ENCODE measurements at places on chromosomes 7 and 10.

- peak; percentile 15 for DNase-seq
These were observed 97.3 kb downstream of the CLEC2L start for GRCh38 chr7:139620676-139621344.

GRCh38 chr10:14567421-14567820 is 207.3 kb downstream of the FAM107B start:
- no peak for DNase-seq

DNA sequence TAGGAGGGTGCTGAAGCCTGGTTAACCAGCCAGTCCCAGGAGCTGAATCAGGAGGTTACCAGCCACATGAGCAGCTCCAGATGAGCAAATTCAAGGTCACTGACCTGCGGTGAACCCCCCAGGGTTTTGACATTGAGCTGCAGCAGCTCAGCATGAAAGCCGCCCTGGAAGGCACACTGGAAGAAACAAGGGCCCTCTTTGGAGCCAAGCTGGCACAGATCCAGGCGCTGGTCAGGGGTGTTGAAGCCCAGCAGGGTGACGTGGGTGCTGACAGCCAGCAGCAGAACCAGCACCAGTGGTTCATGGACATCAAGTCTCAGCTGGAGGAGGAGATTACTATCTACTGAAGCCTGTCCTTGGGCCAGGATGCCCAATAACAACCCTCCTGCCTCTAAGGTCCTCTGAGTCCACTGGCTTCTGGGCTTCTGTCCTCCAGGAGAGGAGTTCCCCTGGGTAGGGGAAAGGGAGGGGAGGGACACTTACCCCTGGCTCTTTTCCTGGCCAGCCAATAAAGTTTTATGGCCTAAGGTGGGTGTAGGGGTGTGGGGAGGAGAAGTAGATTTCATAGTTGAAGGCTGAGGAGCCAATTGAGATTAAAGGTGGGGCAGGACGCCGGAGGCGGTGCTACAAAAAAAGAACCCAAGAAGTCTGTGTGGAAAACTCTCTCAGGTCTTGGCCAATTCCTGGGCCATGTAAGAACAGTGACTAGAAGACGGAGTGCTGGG is 29.4 kb upstream of the ATOH7 start:
- no peak for DNase-seq

- no peak for DNase-seq
These were observed 953.9 kb downstream of the TYW1 start for GRCh38 chr7:67950321-67951083.

GRCh38 chr7:1058821-1059199 is 14.5 kb downstream of the GPR146 start:
- DNase-seq: peak; percentile 41

DNA sequence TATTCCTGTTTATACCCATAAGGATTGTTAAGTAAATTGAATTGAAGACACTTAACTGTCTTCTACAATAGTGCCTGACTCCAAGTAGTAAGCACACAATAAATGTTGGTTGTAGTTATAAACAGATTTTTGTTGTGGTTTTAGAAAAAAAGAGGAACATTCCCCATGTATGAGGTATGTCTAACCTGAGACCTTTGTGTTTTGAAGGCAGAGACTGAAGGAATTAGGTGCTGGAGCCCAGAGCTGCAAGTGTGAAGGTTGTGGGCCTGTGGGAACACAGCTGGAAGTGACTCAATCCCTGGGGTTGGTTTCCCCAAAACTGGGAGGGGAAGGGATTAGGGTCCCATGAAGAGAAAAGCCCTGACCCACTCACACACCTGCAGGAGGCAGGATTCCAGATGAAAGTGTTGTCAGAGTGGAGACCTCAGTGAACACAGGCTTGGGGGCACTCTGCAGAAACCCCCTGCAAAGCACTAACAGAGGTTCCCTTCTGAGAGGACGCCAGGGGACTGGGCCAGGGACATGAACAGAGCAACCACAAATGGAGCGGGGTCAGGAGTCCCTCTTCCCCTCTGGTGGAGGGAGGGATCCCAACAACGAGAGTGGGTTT is 265.1 kb upstream of the KLF14 start:
- DNase-seq: peak; percentile 68

DNA sequence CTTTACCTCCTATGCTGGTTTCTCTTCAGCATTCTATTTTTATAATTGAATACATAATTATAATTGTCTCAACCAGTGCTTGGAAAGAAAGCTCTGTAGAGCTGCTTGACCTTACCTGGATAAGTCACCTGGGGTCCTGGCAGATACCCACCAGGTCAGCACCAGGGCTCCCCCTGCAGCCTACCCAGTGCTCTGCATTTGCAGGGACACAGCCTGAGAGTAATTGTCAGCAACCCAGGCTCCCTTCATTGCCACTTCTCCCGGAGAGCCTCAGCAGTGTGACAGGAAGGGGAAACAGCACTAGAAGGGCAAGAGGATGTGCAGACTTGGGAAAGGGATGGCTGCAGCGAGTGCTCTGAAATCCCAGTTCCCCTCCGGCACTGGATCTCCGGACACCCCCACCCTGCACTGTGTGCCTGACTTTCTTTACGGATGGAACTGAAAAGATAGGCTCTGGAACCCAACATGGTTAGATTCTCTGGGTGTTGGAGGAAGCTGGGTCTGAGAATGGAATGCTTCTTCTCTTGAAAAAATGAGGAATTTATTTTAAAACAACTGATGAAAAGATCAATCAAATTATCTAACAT is 11.4 kb upstream of the PAX4 start:
- DNase-seq: no peak

DNA sequence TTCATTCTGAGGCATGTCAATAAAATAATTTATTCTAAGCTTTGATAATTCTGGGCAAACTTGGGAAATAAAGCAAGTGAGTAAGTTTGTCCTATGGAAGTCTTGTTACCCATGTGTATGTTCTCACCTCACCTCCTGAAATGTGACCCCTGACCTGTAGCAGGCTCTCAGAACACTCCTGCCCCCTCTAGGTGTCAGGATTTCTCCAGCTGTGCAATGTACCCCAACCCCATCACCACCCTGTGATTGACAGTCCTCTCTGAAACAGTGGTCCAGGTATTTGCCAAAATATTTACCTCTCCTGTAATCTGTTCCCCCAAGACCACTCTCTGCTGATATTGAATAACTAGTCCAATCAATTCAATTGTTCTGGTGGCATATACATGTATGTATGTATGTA is 122.6 kb upstream of the PTER start:
- DNase-seq: no peak

- no peak for DNase-seq
These were observed 63.9 kb downstream of the CCDC71L start for GRCh38 chr7:106597014-106597413.

DNA sequence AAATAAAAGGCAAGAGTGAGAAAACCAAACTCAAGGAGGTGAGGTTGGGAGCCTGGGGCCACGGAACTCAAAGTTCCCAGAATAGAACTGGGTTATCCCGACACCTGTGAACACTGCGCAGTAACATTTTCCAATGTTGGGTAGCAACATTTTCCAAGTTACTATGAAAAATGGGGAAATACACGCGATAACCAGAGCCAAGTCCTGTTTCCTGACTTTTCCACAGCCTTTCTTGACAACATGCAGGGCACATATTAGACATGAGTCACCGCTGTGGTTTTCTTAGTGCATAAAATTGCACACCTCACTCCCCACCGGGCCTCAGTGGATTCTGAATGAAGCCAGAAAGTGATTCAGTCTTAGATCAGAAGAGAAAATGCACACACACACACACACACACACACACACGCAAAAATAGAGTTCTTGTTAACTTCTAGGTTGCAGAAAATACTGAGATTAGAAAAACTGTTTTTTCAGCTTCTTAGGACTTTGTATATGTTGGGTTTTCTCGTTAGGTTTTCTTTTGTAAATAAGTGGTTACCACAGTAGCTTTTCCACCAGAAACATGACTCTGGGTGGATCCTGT is 70.0 kb downstream of the CAMK1D start:
- DNase-seq: peak; percentile 90

DNA sequence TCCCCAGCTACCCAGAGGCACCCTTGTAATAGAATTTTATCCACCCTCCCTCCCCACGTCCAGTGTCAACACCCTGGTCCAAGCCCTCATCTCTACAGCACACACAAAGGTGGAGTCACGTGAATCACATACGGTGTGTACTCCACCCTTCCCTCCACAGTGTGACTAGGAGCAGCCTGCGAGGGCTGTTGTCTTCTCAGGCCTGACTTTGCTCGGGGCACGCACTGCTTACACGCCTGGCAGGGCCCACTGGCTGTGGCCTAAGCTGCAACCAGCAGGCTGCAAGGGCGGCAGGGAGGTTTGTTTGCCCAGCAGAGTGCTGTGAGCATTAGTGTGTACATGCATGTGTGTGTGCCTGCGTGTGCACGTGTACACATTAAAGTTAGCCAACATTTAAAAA is 93.7 kb downstream of the COBL start:
- DNase-seq: no peak

DNA sequence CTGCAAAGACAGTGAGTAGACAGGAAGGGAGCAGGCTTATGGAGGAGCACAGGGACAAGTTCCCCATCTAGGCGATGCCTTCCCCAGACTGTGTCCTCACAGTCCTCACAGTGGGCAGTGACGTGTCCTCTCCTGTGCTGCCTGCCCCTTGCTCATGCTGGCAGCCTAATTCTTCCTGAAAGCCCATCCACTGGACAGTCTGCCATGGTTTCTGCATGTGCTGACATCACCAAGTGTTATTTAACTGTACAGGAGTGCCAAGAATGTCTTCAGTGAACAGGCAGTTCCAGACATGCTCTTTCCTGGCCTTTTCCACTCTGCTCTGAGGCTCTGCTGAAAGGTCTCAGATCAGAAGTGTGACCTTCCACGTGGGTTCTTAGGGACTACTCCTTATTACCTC is 54.1 kb downstream of the ZNF248 start:
- DNase-seq: no peak

GRCh38 chr10:50653142-50653541 is 29.4 kb upstream of the SGMS1 start:
- peak; percentile 45 for DNase-seq

GRCh38 chr7:101453617-101454016 is 90.9 kb downstream of the COL26A1 start:
- no peak for DNase-seq

DNA sequence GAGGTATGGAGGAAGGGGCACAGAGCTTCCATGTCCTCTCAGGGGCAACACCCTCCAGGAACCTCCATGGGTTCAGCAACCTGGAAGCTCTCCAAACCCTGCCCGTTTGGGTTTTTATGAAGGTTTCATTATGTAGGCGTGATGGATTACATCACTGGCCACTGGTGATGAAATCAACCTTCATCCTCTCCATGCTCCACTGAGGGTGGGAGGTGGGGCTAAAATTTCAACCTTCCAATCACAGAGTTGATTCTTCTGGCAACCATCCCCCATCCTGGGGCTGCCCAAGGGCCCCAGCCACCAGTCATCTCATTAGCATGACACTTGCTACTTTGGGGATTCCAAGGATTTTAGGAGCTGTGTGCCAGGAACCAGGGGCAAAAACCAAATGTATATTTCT is 90.1 kb downstream of the TEX36 start:
- DNase-seq: no peak

DNA sequence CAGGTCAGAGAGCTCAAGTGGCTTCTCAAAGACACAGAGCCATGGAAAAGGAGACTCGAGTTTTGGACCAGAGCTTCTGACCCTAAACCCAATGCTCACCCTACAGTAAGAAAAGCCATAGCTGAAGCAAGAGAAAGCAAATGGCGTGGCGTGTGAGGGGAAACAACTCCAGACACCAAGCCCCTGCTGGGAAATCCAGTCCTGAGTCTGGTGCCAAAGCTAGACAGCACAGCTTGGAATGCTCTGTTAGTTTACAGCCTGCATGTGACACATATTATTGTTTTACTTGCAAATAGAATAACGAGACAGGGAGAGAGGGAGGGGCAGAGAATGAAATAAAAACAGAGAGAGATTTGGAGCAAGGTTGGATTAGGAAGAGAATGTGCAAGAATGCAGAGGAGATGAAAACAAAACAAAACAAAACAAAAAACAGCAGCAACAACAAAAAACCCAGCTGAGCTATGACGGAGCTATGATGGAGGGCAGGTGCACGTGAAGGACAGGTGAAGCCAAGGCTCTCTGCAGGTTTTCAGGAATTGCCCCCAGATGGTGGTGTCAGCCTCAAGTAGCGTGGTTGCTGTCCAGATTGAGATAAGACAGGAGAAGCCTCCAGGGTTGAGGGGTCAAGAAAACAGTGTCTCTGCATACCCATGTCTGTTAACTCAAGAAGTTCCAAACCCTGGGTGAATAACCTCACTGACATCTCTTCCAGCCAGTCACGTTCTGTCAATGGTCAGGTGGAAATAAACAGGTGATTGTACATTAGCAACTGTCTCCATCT is 69.7 kb upstream of the LRRC18 start:
- no peak for DNase-seq

DNA sequence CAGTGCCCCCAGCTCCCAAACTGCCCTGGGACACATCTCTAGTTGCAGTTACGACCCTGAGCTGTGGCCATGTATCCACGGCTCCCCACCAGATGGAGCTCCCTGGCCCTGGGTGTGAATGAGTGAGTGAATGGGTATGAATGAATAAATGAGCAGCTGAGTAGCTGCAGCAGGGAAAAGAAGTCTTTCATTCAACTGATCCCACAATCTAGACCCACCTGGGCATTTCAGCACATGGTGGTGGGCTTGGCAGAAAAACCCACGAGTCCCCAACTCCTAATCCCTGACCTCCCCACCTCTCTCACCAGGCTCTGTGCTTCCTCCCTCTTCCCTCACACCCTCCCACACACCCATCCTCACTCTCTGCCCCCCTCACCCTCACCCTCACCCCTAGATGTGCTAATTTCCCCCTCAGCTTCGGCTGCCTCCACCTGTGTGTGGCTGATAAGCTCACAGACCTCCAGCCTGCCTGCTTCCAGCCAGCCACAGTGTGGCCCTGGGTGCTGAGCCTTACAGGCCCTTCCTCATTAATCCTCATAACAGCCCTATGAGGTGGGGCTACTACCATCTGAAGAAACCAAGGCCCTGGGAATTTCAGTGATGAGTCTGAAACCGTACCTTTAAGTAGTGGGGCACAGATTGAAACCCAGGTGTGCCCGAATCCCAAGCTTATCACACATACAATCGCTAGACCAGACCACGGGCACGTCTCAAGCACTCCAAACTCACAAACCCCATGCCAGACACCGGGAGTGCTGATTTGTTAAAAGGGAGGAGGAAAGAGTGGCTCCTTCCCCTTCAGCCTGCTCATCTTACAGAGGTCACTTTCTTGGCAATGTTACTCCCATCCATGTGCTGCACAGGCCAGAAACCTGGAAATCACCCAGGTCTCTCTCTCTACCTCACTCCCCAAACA is 2.2 kb upstream of the ATP6V1F start:
- no peak for DNase-seq

- DNase-seq: peak; percentile 16
These were observed at the start of gene CDK5 for GRCh38 chr7:151057506-151057988. Gene CDK5, minus strand, starts transcription at chr7:151057897. Its CDS starts 49 bp downstream, at chr7:151057848.

- DNase-seq: no peak
These were observed 184.0 kb downstream of the ADAM12 start for GRCh38 chr10:126204320-126204719.

GRCh38 chr7:112887337-112887736 is 97.1 kb upstream of the TMEM168 start:
- no peak for DNase-seq
